ENCODE measurements at places on chromosomes 7 and 10.
A peak's percentile ranks its signal among the peaks of the same experiment; 100 is the strongest.

- DNase-seq, result no peak
Measured at GRCh38 chr7:42080841-42081586, 156.0 kb downstream of the GLI3 start.

- no peak for DNase-seq
Measured at GRCh38 chr7:141071260-141071854, 2.5 kb upstream of the TMEM178B start.

- no peak for DNase-seq
Measured at GRCh38 chr10:75294031-75294437, 58.3 kb upstream of the COMTD1 start.

- DNase-seq, result no peak
Measured at GRCh38 chr10:130221456-130222375, 85.5 kb downstream of the GLRX3 start.

- peak; percentile 48 for DNase-seq
Measured at GRCh38 chr10:111297351-111297848, 220.6 kb downstream of the ADRA2A start.

DNA sequence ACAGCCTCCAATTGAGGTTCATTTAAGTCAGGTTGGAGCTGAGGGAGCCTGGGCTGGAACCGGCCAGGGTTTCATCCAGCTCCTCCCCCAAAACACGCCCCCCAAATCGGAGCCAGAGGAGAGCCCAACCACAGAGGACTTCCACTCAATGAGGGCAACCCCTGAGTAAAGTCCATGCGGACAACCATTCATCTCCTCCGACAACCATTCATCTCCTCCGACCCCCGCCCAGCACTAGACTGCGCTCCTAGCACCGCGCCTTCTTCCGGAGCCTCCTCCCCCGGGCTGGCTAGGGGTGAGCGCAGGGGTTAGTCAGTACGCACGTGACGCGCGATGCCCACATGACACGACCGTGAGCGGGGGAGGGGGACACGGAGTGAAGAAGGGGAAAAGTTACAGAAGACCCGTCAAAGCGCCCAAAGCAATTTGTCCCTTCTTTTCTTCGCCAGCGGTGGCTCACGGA is 1.4 kb downstream of the MAGI2 start:
- DNase-seq, result peak; percentile 64

DNA sequence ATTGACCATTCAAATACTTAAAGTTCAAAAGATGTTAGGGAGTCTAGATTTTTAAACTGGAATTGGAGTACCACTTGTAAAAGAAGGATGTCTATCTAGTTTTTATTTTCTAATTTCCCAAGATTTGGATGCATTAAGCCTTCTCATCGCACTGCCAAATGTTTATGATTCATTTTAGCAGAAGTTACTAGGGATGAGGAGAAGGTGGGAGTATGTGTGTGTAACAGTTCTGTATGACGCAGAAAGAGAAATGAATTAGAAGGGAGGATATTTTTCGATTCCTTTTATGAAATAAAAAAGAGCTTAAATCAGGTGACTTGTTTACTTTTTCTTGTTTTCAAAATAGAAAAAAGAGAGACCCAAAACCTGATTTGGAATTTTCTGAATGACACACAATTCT is 6.8 kb upstream of the SLK start:
- no peak for DNase-seq

GRCh38 chr10:3139216-3139910 is 33.2 kb downstream of the PITRM1 start:
- DNase-seq, result no peak

DNA sequence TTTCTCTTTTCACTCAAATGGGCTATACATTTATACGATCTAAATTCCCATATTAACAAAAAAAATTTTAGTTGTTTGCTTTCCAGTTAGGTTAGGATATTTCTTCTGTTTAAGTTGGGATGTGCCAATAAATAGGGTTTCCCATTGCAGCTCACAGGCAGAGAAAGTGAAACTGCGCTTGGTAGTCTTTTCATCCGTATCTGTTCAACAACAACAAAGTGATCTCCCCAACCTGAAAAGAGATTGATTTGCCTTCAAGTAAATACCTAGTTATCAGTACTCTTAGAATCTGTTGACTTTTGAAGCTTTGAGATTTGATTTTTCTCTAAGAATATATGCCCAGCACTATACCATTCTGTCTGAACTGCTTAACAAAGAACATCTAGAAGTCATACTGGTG is 143.4 kb downstream of the DYNC1I1 start:
- DNase-seq, result no peak

DNA sequence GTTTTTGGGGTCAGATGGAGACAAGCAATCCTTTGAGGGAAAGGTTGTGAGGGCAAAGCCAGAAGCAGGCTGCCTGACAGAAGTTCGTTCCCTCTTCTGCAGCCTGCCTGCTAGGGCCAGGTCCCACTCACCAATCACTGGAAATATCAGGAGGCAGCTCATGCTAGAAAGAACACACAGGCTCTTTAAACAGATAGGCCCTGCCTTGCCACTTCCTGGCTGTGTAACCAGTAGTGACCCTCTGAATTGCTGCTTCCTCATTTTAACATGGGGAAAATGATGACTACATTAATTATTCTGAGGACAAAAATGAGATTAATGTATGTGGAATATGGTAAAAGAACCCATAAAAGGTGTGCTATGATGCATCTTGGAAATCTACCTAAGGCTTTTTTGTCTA is 50.5 kb upstream of the MRLN start:
- no peak for DNase-seq

- no peak for DNase-seq
Measured at GRCh38 chr7:80235334-80235733, 100.7 kb downstream of the GNAI1 start.

- no peak for DNase-seq
Measured at GRCh38 chr7:91835091-91835825, 45.2 kb downstream of the MTERF1 start.

DNA sequence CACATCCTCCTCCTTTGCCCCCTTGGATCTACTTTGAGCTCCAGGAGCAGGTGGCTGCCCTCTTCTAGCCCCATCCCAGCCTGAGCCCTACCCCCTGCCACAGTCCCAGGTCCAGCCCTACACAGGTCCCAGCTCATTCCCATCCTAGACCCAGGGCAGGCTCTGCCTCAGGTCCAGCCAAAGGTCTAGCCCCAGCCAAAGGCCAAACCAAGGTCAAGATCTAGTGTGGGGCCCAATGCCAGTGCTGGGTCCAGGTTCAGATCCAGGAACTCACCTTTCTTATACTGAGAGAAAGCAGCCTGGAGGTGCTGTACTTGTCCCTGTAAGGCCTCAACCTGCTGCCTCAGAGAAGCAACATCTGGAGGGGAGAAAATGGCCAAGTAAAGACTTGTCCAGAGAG is 8.5 kb downstream of the SFTPD start:
- DNase-seq, result no peak

DNA sequence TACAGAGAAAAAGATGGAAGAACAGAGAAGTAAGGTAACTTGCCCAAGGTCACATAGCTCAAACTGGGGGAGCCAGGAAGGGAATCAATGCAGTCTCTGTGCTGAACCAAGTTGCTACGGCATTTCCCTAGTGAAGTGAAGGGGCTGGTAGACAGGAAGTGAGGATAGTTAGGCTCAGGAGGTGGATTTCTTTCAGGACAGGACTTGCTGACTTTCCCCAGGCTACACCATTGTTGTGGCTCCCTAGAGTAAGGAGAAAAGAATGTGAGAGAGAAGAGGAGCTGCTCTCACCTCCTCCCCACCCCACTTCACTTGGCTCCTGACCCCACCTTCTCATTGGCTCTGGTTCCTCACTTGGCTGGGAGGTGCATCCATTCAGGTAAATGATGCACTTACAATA is 316.9 kb downstream of the INHBA start:
- DNase-seq, result no peak

- DNase-seq, result no peak
Measured at GRCh38 chr7:155533120-155533826, 13.1 kb downstream of the CNPY1 start.

- DNase-seq, result no peak
Measured at GRCh38 chr10:19993714-19994315, 177.6 kb downstream of the PLXDC2 start.

DNA sequence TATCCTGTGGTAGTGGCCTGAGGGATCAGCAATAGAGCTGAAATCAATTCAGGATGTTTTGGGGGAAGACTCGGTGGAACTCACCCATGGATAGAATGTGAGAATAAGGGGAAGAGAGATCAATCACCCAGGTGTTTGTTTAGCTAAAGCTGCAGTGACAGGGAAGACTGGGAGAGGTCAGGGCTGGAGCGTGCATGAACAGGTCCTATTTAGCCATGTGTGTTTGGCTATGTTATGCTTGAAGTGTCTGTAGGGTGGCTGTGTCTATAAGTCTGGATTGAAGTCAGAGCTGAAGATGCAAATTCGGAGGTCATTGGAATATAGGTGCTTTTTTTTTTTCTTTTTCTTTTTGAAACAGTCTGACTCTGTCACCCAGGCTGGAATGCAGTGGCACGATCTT is 4.6 kb downstream of the ATP6V1F start:
- no peak for DNase-seq

DNA sequence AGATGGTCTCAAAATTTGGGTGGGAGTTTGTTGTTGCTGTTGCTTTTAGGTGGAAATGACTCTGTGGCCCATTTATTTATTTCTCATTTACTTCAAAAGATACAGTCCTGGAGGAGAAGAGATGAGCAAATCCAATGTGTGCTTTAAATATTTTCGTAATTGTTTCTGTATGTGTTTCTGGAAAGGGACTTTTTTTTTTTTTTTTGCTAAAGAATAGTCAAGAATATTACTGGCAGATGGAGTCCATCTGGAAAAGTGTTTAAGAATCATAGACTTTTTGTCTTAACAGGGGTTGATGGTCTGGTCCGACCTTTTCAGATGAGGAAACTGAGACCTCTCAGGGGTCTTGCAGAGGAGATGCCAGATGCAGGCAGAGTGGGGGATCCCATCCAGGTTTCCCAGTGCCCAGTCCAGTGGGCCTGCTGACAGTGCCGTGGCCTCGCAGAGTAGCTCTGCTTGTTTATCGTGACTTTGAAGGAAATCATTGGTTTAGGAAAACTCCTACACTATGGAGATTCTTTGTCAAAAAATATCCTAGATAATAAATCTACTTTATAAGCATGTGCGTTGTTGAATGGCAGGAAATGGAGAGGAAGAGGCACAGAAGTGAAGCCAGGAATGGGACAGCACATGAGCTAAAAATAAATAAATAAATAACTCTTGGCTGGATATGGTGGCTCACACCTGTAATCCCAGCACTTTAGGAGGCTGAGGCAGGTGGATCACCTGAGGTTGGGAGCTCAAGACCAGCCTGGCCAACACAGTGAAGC is 164.3 kb upstream of the SVIL start:
- no peak for DNase-seq

GRCh38 chr7:781186-781849 is 51.0 kb upstream of the SUN1 start:
- no peak for DNase-seq

DNA sequence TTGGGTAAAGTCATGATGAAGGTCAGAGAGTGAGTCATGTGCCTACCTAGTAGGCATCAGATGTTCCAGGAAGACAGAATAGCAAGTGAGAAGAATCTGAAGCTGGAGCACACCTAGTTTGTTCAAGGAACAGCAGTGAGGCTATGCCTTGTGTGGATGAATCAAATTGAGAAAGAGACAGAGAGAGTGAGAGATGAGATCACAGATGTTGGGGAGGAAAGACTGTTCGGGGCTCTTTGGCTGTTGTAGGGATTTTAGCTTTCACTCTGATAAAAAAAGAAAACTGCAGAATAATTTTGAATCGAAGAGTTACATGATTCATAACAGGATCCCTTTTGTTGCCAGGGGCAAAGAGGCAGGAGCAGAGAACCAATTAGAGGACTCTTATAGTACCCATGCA is 6.3 kb downstream of the LIPF start:
- no peak for DNase-seq

Data from GM04504 (cell line).